ENCODE measurements at places on chromosomes 1 and 21.

DNA sequence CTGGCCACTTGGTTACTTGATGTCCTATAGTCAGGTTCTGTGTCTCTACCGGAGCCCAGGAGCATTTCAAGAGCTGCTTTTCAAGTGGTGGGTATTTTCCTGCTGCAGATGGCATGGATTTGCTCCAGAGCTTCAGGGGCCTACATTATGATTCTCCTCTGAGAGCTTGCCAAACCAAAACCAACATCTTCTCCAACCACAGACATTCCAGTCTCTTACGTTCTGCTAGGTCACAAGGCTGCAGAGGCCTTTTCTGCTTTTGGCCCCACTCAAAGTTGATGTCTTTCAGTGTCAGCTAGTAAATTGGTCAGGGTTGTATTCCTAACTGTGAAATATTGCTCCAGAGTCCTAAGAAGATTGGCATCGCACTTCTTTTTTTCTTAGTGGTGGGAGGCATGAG is 14.7 kb upstream of the AQP10 start:
- no peak for DNase-seq

GRCh38 chr1:232327899-232328298 is 302.0 kb downstream of the SIPA1L2 start:
- no peak for DNase-seq

DNA sequence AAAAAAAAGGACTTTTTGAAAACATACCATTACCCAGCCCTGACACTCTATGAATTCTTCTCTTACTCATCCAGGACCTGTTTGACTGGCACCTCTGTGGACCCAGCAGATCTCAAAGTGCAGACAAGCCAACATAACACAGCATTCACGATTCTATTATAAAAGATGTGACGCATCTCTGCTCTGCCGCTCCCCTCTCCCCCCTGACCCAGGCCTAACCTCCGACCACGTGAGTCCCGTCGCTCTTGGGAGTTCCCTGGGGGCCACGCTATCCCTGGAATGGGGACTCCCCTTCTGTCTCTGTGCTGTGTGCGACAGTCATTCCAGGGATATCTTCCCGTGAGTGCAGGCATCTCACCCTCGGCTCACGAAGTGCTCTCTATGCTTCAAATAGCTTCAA is 21.1 kb downstream of the LRRC38 start:
- DNase-seq, result no peak

DNA sequence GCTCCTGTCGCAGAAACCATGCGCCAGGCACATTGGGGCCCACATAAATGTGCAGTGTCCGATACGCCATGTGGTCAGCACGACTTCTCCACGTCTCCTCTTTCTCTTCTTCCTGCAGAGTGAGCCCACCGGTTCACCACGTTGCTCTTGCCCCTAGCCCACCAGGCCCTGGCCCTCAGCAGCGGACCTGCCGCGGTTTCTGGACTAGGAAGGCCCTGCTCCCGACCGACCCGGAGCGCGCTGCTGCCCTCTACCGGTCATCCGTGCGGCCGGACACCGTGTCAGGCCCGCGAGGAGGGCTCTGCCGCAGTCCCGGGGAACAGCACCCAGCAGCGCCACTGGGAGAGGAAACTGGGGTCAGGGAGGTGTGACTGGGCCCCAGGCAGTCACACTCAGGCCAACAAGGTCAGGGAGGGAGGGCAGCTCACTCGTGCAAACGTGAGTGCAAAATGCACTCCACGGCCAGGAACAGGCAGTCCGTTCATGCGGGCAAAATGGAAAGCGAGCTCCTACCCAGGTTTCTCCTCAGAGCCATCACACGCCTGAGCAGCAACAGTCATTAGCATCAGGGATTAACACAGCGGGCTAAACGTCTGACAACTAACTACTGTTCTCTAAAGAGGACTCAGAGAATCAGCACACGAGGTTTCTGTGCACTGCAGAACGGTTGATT is 13.7 kb downstream of the TLR5 start:
- no peak for DNase-seq

DNA sequence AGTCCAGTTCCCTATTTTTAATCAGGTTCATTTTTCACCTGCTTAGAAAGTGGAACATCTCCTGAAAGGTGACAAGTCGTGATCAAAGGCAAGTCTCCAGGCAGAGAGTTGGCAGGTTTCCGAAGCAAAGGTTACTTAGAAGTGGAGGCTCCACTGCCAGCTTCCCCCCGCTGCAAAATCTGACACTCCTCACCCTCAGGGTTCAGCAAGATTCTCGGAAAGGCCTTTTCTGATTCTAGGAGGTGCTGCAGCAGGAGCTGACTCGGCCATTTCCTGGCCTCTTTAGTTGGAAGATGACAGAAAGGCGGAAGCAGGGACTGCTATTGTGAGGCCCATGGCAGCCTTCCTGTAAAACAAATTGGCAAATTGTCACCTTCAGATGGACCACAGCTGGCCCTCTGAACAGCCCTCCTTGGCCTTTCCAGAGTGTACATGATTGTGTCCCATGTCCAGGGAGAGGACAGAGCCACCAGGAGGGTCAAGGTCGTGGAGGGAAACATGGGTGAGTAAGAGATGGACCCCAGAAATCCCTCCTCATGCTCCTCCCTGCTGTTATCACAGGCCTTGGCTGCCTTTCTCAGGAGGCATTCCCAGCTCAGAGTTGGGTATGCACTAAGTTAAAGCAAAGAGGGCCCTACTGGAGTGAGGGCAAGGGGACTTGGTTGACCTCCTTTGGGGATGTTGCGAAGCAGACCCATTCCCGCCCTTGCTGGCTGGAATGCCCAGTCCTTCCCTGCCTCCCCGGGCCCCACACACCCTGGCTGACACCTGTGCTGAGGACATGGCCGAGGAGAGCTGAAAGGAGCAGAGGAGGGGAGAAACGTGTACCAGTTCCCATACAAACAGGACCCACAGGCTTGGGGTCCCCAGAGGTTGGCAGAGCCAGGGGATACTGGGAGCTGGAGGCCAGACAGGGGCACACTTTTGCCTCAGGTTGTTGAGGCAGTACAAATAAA is 115.5 kb upstream of the IRF2BP2 start:
- no peak for DNase-seq

GRCh38 chr1:235074523-235075047 is 54.1 kb downstream of the TOMM20 start:
- no peak for DNase-seq

- DNase-seq, result no peak
Measured at GRCh38 chr1:66945316-66945715, 20.5 kb downstream of the MIER1 start.

DNA sequence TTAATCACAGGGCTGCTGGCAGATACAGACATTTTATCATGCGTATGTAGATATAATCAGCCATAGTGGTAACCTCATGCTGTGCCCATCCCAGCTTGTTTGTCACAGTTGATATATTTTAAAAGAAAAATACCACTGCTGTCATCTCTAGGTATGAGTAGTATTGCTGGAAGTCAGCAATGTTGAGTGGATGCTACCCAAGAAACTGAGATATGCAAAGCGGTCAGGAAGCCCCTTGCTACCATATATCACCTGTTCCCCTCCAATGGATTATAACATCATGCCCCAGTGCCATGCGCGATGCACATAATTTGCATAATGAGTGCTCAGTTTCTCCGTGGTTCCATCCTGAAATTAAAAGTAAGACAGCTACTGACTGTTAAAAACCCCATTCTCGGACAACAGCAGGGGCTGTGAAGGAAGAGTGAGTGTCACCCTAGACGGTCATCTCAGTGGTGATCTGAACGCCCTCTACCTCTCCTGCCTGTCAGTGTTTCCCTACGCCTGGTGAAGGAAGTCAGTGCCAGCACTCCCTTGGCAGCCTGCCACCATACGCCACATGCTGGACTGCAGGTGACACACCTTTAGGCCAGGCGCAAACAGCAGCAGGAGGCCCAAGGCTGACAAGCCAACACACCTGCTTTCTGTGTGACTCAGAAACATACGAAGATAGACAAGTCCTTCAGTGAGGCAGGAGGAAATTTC is 2.7 kb downstream of the IL10RB start:
- DNase-seq, result no peak

GRCh38 chr1:5877683-5878530 is 114.3 kb downstream of the NPHP4 start:
- no peak for DNase-seq

DNA sequence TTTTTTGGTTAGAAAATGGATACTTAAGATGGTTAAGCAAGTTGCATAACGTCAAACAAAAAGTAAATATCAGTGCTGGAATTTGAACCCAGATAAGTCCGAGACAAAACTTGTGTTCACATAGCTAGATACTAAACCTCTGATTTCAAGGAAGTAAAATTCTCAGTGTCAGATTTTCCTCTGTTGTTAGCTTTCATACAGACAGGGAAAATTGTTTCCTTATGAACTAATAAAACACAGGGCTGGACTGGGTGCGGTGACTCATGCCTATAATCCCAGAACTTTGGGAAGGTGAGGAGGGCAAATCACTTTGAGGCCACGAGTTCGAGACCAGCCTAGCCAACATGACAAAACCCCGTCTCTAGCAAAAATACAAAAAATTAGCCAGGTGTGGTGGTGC is 51.3 kb downstream of the PCNX2 start:
- DNase-seq, result no peak

DNA sequence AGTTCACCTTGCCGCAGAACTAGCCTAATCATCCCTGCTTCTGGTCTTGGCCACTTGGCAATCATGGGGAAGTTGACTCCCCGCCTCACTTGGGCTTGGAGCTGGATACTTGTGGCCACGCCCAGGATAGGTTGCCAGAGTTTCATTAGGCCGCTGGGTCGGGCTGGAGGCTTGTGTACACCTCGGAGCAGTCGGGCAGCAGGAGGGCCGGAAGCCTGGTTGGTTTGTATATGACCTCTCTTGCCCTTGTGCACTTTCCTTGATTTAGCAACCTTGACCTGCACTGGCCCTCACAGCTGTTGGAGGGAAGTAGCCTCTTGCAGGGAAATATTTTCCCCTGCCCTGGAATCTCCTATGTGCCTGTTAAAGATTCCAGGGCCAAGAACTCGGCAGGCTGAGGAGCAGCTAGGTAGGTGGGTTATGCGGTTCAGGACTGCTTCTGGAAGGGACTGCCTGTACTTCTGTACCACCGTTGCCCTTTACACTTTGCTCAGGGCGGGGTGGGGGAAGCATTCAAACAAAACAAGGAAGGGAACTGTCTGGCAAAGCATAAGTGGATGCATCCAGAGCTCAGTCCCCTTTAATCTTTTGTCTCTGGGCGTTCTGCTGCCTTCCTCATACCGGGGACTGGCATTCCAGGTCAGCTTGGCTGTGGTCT is 83.5 kb downstream of the UCK2 start:
- DNase-seq, result no peak

- DNase-seq, result no peak
Measured at GRCh38 chr1:218938259-218938658, 235.4 kb upstream of the LYPLAL1 start.

GRCh38 chr1:179217943-179218507 is 11.5 kb downstream of the ABL2 start:
- DNase-seq, result no peak

DNA sequence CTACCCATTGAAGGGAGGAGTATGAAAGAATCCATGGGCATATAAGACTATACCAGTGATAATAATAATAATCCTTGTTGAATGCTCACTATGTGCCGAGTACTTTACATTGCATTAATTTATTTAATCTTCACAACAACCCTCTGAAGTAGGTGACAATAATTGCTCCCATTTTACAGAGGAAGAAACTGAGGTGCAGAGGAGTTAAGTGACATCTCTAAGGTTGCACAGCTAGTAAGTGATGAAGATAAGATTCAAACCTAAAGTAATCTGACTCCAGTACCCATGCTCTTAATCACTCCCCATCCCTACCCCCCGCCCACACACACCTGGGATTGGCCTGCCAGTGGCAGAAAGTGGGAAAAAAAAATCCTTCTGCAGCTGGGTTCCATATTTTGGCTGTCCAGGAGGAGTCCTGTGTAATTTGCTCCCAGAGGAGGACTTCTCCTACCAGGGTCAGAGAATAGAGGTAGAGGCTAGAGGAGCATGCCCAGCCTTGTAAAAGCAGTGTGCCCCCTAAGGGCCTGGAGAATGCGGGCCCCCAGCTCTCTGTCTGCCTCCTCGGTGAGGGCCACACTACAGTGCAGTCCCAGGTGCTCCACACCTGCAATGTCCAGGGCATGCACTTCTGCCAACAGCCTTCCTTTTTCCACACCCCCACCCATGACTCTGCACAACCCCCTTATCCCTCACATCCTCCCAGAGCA is 57.8 kb downstream of the TMEM53 start:
- no peak for DNase-seq

- DNase-seq, result no peak
Measured at GRCh38 chr1:22613951-22614350, 22.5 kb upstream of the C1QA start.

GRCh38 chr21:37547615-37548200 is 181.1 kb downstream of the DYRK1A start:
- DNase-seq, result no peak

GRCh38 chr1:115648717-115649691 is 7.2 kb downstream of the VANGL1 start:
- no peak for DNase-seq

GRCh38 chr21:17854745-17855144 is 35.6 kb upstream of the C21orf91 start:
- DNase-seq, result no peak

DNA sequence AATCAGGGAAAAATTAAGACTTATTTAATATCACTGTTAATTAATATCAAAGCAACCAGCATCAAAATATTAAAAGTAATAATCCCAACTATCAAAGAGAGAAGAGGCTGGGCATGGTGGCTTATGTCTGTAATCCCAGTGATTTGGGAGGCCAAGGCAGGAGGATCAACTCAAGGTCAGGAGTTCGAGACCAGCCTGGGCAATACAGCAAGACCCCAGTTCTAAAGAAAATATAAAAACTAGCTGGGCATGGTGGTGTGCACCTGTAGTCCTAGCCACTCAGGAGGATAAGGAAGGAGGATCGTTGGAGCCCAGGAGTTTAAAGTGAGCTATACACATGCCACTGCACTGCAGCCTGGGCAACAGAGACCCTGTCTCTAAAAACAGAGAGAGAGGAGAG is 43.2 kb downstream of the AHCTF1 start:
- DNase-seq, result no peak

DNA sequence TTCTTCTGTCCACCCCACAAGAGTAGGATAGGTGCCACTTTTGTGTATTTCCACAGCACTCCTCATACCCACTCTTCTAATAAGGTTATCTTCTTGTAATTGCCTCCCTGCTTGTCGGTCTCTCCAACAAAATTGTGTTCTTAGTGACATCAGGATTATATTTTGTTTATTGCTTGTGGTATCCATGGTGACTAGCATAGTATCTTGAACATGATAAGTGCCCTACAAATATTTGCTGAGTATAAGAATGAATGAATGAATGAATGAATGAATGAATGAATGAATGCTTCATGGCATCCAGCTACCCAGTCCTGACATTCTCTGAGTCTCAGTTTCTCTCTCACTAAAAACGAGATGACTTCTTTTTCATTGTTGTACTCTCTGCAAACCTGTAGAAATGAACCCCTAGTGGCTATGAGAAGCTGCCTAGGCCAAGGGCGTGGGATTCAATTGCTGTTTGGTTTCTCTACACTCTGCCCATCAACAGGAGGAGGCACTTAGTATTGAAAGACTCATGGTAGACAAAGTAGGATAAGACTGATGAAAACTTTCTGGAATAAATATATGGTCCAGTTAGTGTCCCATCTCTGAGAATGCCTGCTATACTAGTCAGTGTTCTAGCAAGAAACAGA is 121.0 kb downstream of the TMEM53 start:
- no peak for DNase-seq

- no peak for DNase-seq
Measured at GRCh38 chr1:67171978-67172377, 5.7 kb downstream of the IL23R start.

Data from HS-27A (cell line).